Left cardiac atrium (tissue), 4 donors: ENCODE measurements at places on chromosomes 4 and X. TPM values are rescaled to one million over a fixed set of nuclear protein-coding genes. Genes with fewer than 3 reads are reported as not detected.

The VCX2 gene
- total RNA-seq = not detected

The TMEM192 gene
- 16.5 TPM for total RNA-seq

The AFP gene
- total RNA-seq = not detected

The KANTR gene
- 5.4 TPM for total RNA-seq

The TMPRSS11D gene
- total RNA-seq = not detected

The ARHGAP10 gene
- total RNA-seq = 41.4 TPM

The GPR50 gene
- not detected for total RNA-seq

The TMEM271 gene
- not detected for total RNA-seq

The ARHGAP4 gene
- 19.3 TPM for total RNA-seq
